Common myeloid progenitor, CD34-positive (primary cell): ENCODE measurements at places on chromosomes 5 and 9.

DNA sequence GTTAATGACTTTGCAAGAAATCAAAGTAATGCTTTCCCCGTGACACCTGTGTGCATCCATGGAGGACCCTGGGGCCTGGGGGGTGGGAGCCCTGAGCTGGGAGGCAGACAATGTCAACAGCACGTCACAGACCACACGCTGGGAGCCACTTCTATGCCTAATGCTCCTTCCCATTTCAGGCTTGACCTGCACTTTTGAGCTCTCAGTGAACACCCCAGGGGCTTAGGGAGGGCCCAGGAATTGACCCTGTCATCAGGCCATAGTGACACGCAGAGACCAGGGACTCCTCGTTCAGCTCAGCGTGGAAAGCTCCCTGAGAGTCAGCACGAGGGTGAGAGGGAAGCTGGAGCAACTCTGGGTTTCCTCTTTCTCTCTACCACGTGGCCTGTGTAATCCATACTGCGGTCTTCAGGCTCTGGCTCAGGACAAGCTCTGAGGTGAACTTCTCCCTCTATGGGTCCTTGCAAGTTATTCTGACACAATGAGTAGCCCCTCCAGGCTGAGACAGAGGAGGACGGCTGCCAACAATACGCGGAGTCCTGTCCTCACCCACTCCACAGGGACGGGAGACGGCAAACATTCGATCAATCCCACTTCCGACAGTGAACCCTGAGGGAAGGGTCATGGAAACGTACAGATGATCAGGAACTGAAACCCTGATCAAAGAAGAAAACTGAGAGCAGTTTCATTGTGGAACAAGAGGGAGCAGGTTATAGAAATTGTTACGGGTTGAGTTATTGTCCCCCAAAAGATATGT is 130.8 kb upstream of the IRX4 start:
- no peak for DNase-seq

DNA sequence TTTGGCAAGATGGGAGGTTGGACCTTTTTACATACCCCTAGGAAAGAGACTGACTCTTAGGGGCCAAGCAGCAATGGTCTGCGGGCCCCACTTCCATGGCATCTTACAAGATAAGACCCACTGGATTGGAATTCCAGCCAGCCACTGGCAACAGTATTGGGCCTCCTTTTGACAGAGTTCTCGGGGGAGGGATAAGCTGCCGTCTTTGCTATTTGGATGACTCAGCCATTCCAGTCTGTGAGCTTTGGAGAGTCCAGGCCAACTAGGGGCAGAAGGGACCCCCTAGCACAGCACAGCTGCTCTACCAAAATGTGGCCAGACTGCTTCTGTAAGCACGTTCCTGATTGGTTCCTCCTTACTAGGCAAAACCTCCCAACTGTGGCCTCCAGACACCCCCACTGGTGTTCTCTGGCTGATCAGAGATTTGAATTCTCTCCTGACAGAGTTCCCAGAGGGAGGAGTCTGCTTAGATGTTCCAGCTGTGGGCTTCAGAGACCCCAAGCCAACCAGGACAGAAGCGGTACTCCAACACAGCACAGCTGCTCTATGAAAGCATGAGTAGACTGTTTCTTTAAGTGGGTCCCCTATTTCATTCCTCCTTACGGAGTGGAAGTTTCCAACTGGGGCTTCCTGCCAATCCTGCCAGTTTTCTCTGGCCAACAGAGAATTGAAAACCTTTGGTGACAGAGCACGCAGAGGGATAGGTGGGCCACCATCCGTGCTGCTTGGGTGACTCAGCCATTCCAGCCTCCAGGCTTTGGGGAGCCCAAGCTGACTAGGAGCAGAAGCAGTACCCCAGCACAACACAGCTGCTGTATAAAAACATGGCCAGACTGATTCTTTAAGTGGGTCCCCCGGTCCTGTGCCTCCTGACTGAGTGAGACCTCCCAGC is 672.1 kb upstream of the RIOK2 start:
- no peak for DNase-seq

GRCh38 chr5:84370176-84370575 is 14.5 kb downstream of the EDIL3 start:
- DNase-seq: no peak

GRCh38 chr5:41193456-41194205 is 19.7 kb downstream of the C6 start:
- DNase-seq: no peak

DNA sequence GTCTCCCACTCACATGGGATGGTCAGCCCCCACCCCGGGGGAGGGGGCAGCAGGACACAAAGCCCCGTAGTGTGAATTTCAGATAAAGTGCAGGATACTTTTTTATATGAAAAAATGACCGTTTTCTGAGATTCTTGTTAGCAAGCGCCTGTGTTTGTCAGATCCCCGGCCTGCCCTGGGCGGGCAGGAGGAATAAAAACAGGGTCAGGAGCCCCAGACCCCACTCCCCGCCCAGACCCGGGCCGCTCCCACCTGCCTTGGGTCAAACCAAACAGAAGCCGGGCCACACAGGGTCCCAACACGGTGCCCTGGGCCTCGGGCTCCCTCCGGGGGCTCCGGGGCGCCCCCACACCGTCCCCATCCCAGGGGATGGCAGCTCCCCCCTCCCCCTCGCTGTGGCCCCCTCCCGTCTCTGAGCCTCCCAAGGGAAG is 13.5 kb upstream of the NRARP start:
- DNase-seq: no peak

- DNase-seq: no peak
These were observed 131.5 kb downstream of the ADAMTS19 start for GRCh38 chr5:129591508-129592160.

DNA sequence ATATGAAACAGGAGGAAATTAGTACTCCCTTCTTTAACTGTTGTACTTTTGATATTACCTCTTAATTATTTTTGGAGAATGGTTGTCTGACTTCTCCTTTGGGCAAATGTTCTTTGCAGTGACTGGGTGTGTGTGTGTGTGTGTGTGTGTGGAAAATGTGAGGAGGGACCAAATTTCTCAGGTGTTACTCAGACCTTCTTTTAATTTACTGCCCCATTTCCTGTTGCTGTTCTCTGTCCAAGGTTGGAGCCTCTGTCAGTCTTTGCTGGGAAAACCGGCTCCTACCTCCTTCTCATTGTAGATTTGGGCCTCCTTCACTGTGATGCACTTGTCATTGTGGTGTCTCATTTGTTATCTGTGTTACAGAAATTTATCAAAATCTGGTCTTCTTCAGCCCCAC is 68.4 kb downstream of the PBX3 start:
- no peak for DNase-seq

DNA sequence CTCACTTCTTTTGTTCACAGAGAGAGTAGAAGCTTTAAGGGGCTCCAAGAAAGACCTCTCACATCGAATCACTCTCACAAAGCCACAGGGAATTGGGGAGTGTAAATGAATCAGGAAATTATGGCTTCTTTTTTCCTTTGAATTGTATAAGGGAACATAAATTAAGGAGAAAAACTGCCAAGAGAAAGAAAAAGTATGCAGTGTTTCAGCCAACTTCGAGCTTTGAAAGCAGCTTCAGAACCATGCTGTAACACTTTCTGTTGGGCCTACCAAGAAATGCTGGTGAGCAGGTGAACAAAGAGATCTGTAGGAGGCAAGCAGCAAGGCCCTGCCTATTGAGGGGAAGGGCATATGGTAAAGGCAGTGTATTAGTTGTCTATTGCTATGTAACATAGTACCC is 33.4 kb upstream of the CTNNA1 start:
- DNase-seq: no peak

DNA sequence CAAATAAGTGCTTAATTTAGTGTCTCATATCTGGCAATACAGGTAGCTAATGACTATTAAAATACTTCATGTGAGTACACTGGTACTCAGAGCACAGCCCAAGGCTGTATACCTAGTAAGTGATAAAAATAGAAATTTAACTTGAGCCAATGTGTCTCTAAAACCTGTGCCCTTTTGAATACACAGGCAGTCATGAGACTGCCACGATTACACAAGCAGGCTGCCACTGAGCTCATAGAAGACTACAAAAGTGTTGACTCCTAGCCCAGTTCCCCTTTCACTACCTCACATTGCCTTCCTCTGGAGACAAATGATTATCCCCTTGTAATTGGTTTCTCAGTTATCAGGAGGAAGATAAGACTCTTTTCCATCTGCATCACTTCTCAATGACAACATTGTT is 66.3 kb upstream of the PAPPA start:
- no peak for DNase-seq

DNA sequence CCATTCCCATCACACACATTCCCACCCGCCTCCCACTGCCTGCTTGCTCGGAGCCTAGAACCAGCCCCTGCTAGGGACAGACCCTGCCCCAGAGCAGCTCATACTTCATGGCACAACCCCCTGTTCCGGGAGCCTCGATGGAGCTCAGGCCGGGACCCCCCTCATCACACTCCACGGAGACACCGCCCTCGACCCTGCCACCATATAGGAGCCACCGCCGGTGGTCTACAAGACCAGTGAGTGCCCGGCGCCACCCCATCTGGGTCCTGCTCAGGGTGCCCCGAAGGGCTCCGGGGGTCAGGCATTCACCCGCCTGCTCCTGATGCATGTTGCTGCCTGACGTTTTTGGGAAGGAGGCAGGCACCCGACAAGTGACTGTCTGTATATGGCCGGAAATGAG is 65.5 kb upstream of the RXRA start:
- no peak for DNase-seq

- DNase-seq: peak; percentile 45
These were observed 16.2 kb downstream of the PGGT1B start for GRCh38 chr5:115246361-115246991.

DNA sequence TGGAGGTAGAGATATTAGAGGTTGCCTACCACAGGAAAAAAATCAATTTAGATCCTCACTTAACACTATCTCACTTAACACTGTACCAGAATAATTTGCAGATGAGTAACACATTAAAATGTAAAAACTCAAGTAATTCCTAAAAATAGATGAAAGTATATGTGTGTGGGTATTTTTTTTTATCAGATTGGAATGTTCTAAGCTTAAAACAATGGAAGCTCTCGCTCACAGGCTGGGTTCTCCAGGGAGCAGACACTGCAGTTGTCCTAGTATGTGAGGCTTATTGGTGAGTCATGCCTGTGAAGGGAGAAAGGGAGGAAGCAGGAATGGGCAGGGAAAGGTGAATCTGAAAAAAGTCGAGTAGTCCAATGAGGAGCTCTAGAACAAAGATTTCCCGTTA is 181.3 kb upstream of the ZNF608 start:
- DNase-seq: no peak

DNA sequence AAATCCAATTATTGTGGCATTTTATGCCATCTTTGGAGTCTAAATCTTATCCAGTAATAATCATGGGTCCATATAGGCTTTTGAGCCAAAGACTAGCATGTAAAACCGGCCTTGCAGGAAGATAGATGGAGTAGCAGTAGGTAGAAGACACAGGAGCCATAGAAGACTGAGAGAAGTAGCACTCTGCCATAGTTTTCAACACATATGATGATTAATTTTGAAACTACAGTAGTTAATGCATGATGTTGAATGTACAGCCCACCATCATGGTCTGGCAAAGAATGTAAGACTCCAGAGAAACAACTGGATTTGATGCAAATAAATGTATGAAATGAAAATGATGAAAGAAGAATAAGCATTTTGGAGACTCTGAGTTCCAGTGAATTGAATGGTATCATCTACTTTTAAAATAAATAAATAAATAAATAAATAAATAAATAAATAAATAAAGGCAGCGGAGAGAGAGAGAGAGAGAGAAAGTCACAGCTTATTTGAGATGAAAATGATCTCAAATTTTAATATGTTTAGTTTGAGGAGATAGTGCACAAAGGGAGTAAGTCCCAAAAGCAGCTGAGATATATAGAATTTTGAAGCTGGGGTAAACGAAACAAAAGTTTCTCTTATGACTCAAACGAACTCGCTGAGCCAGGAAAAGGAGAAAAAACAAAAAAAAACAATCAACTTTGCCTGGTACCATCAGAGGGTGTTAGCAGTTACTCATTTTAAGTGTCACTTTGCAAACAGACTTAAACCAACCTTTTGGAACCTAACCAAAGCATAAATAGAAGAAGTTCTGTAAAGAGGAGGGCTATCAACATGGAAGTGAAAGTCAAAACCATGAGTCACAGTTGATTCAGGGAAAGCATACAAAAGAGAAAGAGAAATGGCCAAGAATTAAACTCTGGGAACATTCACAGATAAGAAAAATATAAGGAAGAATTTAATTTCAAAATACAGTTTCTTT is 388.7 kb downstream of the CETN3 start:
- DNase-seq: peak; percentile 28

- no peak for DNase-seq
These were observed 69.9 kb upstream of the PLPP1 start for GRCh38 chr5:55604611-55605067.

DNA sequence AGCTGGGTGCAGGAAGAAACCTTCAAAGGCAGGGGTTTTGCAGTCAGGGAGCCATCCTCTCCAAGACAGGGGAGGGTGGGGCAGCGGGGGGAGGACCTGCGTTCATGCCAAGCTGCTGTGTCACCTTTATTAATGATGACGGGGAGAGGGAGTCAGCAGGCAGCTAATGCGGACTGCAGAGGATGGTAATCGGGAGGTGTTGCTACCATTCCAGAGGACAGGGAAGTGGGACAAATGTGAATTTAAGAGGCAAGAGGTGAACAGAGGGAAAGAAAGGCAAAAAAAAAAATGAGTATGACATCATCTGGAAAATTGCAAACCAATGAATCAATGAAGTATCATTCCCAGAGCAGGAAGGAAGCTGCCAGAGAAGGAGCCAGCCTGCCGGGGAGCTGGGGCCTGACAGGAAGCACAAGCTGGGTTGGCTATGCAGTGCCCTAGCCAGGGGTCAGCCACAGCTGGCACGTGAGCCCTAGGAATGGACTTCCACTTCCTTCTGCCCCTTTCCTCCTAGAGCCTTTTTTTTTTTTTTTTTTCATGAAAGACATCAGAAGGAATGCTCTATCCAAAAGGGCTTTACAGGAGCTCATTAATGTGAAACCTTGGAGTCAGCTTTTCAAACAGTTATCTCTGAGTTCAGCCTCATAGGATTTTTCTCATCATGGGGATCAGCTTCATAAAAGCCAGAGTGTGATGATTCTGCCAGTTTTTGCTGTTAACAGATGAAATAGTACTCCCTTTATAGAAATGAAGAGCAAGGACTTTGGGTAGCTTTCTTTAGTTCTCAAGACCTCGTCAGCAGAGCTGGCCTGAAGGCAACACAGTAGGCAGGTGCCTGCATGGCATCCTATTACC is 9.2 kb downstream of the INSYN2B start:
- no peak for DNase-seq

- DNase-seq: no peak
These were observed 20.0 kb downstream of the PHF2 start for GRCh38 chr9:93596399-93596798.

GRCh38 chr9:38227061-38227540 is 158.1 kb upstream of the SHB start:
- DNase-seq: peak; percentile 94

- no peak for DNase-seq
These were observed 213.0 kb downstream of the TAF11L14 start for GRCh38 chr5:17847286-17847685.

- no peak for DNase-seq
These were observed 59.7 kb downstream of the GPR21 start for GRCh38 chr9:123093141-123093540.

DNA sequence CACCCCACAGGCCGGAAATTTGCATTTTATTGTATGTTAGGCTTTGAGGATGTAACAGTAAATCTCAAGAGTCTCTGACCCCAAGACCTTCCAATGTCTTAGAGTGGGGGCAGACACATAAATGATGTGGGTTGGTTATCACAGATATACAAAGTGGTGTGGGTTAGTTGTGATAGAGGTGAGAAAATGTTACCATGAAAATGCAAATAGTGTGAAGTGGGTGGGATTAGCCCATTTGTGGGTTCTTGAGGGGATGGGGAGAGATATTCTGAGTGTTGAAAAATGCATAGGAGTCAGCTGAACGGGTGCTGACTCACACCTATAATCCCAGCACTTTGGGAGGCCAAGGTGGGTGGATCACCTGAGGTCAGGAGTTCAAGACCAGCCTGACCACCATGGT is 7.9 kb upstream of the RNF145 start:
- DNase-seq: no peak
